ENCODE measurements at places on chromosomes 2 and 18.

DNA sequence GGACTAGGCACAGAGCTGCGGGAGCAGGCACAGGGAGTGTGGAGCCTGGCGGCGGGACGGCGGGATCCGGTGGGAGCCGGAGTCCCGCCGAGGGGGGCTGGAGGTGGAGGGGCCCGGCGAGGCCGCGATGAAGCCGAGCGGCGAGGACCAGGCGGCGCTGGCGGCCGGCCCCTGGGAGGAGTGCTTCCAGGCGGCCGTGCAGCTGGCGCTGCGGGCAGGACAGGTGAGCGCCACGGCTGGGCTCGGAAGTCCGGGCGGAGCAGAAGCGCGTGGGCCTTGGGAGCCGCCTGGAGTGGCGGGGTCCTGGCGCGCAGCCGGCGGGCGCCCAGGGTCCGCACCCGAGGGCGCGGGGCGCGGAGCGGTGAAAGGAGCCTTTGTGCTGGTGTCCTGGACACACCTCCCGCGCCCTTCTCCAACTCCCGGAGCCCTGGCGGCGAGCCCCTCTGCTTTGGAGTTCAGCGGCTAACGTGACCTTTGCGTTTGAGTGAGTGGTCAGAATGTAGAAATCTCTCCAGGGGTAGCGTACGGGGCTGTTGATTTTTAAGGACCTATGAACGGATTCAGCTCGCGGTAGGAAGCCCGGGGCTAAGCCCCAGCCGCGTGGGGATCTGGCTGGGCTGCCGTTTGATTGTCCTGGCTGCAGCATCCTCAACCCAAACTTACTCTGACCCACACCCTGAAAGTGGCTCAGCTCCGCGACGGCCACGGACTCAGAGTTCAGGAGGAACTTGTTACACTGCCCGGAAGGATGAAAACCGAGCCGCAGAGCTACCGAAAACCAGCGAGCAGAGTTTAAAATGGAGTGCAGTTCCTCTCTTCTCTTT lies 448 bp downstream of the IMPA2 start:
- DNase-seq = peak; percentile 57

- DNase-seq = no peak
Observed at GRCh38 chr2:29455200-29455860, 340.1 kb downstream of the CLIP4 start.

DNA sequence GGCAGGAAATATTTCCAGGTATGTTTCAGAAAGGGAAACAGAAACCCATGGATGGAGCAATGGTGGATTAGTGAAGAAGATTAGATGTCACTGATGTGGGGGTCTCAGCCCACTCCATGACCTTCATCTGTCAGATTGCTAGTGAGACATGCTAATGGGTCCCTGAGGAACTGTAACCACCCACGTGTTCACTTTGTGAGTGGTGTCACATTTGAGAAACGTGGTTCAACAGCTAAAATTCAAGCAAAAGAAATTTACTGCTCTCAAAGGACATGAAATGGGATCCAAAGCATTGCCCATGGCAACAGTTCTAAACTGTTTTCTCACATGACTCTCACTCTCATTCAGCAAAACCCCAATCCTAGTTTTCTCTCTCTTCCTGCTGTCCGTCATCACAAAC lies 776.1 kb downstream of the ERBB4 start:
- no peak for DNase-seq

- peak; percentile 44 for DNase-seq
Observed at GRCh38 chr2:120442923-120443571, 97.1 kb downstream of the INHBB start.

- no peak for DNase-seq
Observed at GRCh38 chr2:32798829-32799228, 147.9 kb upstream of the LTBP1 start.

DNA sequence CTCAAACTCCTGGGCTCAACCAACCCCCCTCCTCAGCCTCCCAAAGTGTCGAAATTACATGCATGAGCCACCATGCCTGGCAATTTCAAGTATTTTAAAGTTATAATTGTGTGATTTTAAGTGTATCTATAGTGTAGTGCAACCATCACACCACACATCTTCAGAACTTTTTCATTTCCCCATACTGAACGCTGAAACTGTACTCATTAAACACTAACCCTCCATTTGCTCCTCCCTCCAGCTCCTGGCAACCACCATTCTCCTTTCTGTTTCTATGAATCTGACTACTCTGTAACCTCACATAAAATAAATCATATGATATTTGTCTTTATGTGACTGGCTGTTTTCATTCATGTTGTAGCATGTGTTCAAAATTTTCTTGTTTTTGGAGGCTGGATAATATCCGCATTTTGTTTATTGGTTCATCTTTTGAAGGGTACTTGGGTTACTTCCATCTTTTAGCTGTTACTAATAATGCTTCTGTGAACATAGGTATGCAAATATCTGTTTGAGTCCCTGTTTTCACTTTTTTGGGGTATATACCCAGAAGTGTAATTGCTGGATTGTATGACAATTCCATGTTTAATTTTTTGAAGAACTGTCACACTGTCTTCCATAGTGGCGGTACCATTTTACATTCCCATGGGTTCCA lies 188.2 kb downstream of the PLCL1 start:
- DNase-seq = no peak

DNA sequence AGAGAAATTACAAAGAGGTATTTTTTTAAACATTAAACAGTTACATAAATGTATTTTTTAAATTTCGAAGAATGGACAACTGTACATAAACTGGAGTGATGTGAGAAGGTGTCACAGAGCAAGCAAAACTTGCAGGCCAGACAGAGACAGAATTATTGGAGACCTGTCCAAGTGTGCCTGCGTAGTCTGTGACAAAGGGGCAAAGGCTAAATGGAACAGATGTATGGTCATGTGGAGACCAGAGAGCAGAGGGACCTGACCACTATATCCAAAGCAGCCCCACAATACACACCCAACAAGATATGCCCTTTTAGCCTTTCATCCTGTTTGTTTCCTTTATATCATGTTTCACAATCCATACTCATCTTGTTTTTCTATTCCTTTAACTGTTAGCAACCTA lies 225.3 kb upstream of the VWC2L start:
- no peak for DNase-seq

Measured in liver (tissue), 10 donors.